ENCODE measurements at places on chromosomes 12 and 14. TPM values are rescaled to one million over a fixed set of nuclear protein-coding genes. Genes with fewer than 3 reads are reported as not detected.

The FAM177A1 gene
- total RNA-seq, result 22.3 TPM

DNA sequence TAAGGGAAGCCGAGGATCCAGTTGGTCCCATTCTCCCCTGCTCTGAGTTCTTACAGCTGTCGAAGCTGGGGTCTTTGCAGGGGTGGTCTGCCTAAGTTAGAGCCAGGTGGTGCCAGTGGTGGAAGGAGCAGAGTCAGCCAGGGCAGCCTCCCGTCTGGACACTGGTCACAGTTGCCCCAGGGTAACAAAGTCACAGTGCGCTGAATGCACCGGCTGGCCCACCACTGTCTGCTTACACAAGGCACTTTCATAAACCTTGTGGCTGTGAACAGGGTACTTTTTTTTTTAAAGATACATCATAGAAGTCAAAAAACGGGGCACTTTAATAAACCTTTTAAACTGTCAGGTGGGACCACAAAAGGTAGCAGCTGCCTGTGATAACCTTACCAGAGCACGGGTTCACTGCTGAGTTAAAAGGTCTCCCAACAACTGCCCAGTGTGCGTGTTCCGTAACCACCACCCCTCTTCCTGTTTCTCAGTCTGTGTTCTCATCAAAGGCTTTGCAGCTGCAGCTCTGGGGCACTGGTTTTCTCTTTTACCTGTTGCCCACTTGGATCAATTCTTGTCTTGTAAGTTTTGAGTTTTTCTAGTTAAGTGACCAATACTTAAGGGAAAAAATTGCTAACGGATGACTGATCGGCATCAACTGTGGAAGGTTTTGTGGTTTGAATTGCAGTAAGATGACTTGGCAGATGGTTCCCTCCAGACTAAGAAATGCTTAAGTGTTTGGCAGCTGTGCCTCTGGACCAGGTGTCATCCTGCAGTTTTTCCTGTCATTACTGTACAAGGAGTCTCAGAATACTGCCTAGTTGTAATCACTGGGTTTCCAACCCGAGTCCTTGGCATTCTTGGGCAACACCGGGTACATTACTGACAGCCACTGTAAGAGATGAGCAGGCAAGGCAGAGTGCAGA is 55.9 kb downstream of the DYNC1H1 start:
- no peak for DNase-seq

DNA sequence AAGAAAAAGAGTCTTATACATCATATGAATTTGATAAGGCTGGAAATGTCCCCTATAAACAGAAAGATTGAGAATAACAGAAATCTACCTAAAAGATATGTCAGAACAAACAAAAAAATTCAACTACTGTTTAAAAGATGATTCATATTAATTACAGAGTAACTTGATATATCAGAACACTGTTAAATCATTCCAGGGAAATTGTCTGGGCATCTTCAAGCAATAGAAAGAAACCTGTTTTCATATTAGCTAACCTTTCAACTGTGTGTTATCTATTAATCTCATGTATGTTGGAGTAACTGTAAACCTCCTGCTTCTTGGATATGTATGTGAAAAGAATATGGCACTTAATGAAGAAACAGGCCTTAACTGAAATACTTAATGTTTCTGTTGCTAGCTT is 96.7 kb downstream of the NUBPL start:
- no peak for DNase-seq

The RBP5 gene
- total RNA-seq, result 1.8 TPM

Measured in tongue (tissue), 3 donors.